ENCODE measurements at places on chromosomes 16 and 17. TPM values are rescaled to one million over a fixed set of nuclear protein-coding genes. Genes with fewer than 3 reads are reported as not detected.

DNA sequence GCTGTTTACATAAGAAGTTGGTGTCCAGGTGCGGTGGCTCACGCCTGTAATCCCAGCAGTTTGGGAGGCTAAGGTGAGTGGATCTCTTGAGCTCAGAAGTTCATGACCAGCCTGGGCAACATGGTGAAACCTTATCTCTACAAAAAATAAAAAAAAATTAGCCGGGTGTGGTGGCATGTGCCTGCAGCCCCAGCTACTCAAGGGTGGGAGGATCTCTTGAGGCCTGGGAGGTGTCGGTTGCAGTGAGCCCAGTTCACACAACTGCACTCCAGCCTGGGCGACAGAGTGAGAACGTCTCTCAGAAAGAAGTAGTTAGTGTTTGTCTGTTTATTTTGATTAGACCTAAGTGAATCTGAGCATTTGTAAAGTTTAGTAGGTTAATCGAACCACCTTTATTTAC, 12.8 kb downstream of the DDX19A start:
- H3K27ac ChIP-seq = no peak overlapping the region
- DNase-seq = no peak
- no peaks in the 10 kb centered on the region for H3K4me1 ChIP-seq
- no peaks in the 10 kb centered on the region for H3K27me3 ChIP-seq
- no peak overlapping the region for H3K4me3 ChIP-seq

The APOH gene
- not detected for total RNA-seq

The MAP2K6 gene
- total RNA-seq = 0.90 TPM

DNA sequence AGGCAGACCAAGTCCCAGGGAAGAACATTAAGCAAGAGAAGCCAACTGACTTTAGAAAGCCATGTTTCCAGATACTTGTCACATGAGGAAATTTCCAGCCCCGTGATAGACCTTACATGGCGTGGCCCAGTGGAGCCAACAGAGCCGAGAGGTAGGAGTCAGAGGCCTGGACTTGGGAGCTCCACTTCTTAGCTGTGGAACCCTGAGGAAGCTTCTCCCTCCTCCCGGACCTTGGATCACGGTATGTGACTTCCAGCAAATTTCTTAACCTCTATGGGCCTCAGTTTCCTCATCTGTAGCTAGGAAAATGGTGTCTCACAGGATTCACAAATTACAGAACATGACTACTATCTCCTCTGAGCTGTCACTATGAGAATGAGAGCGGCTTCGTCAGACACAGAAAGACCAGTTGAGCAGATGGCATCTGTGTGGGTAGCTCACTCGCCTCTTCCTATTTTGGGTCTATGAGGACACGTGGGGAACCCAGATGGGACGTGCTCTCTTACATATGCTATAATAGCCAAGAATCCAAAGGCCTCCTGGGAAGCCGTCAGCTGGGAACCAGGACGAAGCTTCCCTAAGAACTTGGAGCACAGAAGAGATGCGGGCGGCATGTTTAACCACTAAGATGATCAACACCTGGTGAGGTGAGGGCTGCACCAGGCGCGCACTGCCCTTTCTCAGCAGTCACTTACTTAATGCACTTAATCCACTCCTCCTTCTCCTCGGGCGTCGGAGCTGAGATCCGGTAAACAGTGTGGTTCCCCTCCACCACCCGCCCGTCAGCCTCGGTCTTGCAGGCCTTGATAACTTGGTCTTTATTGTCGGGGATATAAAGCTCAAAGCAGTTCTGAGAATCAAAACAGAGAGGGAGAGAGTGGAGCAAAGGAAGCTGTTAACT, 102.3 kb downstream of the CYTH1 start:
- no peak overlapping the region for H3K27ac ChIP-seq
- H3K4me3 ChIP-seq = no peak overlapping the region

All from right atrium auricular region (tissue), 2 donors.